ENCODE measurements at places on chromosomes 3 and 15. TPM values are rescaled to one million over a fixed set of nuclear protein-coding genes. Genes with fewer than 3 reads are reported as not detected.
A peak's percentile ranks its signal among the peaks of the same experiment; 100 is the strongest.

The MAP1A gene
- total RNA-seq = 21.9 TPM

DNA sequence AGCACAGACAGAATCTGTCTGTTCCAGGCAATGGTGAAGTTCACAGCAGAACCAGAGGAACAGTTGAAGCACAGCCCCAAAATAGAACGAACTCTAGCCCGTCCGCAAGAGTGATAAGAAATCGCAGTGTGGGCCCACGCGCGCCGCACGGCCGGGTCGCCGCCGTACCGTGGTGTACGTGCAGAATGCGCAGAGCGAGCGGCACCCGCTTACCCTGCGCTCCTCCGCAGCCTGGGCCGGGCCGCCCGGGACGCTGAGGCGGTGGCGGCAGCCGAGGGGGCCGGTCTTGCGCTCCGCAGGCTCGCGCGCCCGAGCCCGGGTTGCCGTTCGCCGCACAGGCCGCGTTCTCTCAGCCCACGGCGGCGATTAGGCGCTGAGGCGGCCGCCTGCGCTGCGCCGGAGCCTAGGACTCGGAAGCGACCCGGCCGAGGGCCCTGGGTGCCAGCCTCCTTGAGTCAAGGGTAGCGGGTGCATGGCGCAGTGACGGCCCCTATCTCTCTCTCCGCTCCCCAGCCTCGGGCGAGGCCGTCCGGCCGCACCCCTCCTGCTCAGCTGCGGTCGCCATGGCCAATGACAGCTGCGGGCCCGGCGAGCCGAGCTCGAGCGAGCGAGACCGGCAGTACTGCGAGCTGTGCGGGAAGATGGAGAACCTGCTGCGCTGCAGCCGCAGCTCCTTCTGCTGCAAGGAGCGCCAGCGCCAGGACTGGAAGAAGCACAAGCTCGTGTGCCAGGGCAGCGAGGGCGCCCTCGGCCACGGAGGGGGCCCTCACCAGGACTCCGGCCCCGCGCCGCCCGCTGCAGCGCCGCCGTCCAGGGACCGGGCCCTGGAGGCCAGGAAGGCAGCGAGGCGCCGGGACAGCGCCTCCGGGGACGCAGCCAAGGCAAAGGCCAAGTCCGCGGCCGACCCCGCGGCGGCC is 20.5 kb downstream of the WDR73 start:
- no peaks in the 10 kb centered on the region for H3K27me3 ChIP-seq
- no peaks in the 10 kb centered on the region for H3K36me3 ChIP-seq
- H3K27ac ChIP-seq = peak overlapping the region; percentile 95
- peak overlapping the region; percentile 55 for H3K4me3 ChIP-seq
- peaks cover 11% of the 10 kb centered on the region for H3K4me1 ChIP-seq

- H3K4me1 ChIP-seq = no peaks in the 10 kb centered on the region
- no peaks in the 10 kb centered on the region for H3K36me3 ChIP-seq
- DNase-seq = no peak
- H3K4me3 ChIP-seq = no peak overlapping the region
These were observed 438.9 kb upstream of the ARRDC4 start for GRCh38 chr15:97521381-97522285.

- no peaks in the 10 kb centered on the region for H3K27me3 ChIP-seq
- H3K27ac ChIP-seq = peak overlapping the region; percentile 90
- H3K4me3 ChIP-seq = peak overlapping the region; percentile 95
- peaks cover 32% of the 10 kb centered on the region for H3K36me3 ChIP-seq
These were observed 1.1 kb downstream of the NCKIPSD start for GRCh38 chr3:48684480-48685143.

DNA sequence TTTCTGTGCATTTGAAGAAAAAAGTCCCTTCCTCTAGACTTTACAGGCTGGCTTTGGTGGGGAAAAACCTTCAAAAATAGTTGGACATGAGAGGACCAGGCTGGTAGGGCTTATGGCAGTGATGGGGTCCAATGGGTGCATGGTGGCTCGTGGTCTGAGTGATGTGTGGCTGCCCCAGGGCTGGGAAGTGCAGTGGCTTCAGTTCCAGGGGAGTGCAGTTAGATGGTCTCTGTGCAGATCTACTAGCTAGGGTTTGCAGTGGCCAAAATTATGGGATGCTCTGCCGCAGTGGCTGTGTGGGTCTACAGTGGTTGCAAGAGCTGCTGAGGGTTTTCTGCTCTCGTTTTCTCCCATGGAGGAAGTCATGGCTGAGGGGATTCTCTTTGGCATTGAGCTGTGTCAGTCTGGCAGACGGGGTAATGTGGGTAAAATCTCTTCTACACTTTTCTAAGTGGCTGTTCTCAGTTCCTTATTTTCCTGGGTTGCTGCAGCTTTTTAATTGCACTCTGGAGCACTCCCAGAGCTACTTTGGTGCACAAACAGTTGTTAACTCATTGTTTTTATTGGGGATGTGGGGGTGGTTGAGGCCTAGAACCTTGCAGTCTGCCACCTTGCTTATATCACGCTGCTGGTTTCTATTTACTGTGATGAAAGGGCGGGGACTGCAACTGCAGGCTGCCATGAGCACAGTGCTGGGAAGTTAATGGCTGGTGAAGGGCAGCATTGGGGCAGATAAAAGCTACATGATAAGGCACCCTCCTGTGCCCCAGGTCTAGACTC is 1324.6 kb downstream of the NSUN3 start:
- no peaks in the 10 kb centered on the region for H3K27me3 ChIP-seq
- H3K36me3 ChIP-seq = no peaks in the 10 kb centered on the region
- H3K27ac ChIP-seq = no peak overlapping the region
- no peak overlapping the region for H3K4me3 ChIP-seq
- no peak for DNase-seq

Data from prostate gland (tissue), 2 donors.